NCI-H1436 (cell line): ENCODE measurements at places on chromosomes 11 and 22.

DNA sequence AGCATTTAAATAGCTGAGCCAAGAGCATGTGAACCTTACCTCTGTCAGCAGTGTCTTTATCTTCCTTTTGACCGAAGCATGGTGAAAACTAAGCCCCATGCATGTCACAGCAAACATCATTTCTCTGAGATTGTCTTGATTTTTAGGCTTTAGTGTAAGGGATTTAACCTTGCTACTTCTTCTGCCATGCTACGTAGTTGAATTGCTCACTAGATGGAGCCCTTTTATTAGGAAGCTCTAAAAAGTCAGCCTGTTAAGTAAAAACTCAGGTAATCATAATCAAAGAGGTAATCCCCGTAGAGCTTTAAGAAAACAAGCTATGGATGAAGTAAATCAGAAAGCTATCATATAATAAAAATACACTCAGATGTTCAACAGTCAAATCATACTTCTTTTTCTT, 149.5 kb downstream of the PGR start:
- no peak for DNase-seq

DNA sequence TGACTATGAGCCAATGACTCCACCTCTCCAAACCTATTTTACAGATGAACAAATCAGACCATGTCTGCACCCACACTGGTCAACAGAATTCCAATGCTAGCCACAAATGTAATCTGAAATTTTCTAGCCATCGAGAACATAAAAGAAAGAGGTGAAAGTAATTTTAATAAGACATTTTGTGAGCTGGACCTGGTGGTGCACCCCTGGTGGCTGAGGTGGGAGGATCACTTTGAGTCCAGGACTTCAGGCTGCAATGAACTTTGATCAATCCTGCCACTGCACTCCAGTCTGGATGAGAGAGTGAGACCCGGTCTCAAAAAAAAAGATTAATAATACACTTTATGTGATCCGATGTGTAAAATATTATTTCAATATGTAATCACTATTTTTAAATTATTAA, 9.4 kb upstream of the RNF185 start:
- no peak for DNase-seq

- no peak for DNase-seq
These were observed 11.9 kb downstream of the CRTAM start for GRCh38 chr11:122850076-122850631.

GRCh38 chr11:100930185-100930778, 199.3 kb downstream of the PGR start:
- peak; percentile 32 for DNase-seq

DNA sequence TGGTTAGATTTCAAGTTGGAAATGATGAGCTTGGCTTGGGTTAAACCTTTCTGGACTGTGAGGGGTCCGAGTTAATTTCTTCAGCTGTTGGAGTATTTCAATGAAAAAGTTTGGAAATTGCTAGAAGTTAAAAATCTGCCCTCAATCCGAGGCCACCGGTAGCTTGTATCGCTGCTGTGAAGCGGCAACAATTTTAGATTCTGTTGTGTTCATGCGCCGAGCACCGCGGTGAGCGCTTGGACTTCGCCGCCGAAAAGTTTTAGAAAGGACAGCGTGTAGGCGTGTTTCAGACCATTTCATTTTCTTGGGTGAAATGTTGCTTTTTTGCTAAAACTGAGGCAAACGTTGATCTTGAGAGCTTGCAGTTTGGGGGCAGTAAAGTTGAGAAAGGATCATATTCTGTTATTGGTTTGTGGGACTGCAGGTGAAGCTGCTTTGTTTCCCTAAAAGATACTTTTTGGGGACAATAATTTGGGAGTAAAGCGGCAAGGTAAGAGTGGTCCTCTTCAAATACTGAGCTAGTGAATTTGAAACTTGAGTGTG, 928 bp downstream of the FBXO7 start:
- DNase-seq: no peak
